Smooth muscle cell of bladder (primary cell): ENCODE measurements at places on chromosomes 5 and 9. TPM values are rescaled to one million over a fixed set of nuclear protein-coding genes. Genes with fewer than 3 reads are reported as not detected.

The ABLIM3 gene
- 7.7 and 9.2 TPM in 2 replicates for total RNA-seq

The XRCC4 gene
- 6.3 and 6.6 TPM in 2 replicates for total RNA-seq

The SH2D3C gene
- total RNA-seq = under 0.01 and 0.37 TPM in 2 replicates

The CD74 gene
- total RNA-seq = 0.85 and 1.8 TPM in 2 replicates

The HMCN2 gene
- under 0.01 TPM in 2 replicates for total RNA-seq

The PHF24 gene
- total RNA-seq = under 0.01 TPM in 1 of 2 replicates, not detected in the other

The GRIN3A gene
- not detected in 2 replicates for total RNA-seq
